ENCODE measurements at places on chromosomes 13 and 19.

DNA sequence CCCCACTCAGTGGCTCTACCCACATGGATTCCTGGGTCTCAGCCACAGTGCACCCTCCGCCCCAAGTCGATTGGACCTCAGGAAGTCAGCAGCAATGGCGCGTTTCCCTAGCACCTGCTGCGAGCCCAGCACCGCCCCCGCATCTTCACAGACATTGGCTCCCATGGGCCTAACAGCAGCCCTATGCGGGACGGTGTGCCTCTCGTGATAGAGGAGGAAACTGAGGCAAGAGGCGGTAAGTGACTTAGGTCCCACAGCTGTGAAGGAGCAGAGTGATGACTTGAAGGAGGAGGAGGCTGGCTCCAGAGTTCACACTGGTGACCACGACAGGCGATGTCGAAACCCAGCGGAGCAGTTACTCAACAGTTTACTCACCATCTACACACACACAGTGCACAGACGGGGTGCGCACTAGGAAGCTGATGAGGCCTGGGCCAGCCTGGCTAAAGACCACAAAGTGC, 104.5 kb upstream of the SOX1 start:
- no peak for DNase-seq

GRCh38 chr13:74191410-74191809, 57.2 kb upstream of the KLF12 start:
- DNase-seq: no peak

DNA sequence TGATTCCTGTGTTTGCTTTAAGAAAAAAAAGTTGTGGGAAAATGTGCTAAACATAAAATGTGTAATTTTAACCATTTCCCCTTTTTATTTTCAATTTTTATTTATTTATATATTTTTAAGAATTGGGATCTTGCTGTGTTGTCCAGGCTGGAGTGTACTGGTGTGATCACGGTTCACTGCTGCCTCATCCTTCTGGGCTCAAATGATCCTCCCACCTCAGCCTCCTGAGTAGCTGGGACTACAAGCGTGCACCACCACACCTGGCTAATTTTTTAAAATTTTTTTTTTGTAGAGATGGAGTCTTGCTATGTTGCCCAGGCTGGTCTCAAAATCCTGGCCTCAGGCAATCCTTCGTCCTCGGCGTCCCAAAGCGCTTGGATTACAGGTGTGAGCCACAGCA, 19.0 kb downstream of the CACNG6 start:
- DNase-seq: no peak

DNA sequence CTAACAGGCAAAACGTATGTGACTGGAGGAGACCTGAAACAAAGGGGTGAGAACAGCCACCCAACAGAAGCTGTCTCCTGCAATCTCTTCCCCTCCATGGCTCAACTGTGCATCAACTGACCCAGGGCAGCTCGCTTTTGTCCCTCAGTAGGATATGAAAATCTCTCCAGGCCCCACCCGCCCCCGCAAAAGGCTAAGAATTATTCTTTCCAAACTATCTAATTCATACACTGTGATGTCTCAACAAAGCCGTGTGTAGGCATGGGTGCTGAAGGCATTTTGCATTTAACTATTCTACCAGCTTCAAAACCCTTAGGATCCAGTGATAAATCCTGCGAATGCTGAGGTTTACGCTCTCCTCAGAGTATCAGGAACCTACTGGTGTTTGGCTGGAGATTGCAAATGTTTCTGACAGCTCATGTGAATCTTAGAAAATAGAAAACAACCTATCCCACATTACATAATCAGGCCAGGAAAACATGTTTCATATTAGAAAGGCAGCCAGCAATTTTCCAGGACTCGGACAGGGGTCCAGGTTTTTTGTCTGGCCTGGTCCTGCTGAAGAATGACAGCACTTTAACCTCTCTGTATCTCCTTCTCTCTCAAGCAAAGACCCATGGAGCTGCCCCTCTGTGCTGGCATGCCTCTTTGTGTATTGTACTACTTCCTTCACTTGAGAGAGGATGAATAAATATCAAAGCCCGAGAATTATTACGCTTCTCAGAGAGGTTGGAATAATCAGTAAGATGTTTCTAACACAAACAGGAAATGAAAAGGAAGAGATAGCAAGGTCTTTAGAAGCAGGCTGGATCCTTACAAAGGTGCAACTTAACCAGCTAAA, 17.3 kb downstream of the DHRS12 start:
- no peak for DNase-seq

DNA sequence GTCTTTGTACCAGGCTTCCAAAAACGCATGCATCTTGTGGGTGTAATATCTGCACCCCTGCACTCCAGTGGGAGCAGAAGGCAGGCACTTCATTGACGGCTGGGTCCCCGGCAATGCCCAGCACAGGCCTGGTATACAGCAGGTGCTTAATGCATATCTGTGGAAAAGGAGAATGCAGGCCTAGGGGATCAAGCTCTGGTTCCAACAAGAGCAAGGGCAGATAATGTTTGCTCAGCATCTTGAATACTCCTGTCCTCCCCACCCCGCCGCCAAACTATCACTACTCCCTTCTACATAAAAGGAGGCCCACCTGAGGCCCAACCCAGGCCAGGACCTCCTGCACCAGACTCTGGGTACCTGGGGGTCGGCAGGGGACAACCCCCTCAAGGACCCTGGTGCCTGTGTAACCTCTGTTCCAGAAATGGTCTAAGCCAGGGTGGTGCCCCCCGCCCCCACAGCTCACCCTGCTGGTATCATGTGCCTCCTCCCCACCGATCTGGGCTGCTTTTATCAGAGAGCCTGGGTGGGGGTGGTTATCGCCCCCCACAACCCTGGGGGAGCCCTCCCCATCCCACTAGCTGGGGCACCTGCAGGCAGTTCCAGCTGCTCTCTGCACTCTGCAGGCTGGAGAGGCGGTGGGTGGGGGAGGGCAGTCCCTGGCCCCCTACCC, 4.8 kb downstream of the KLF16 start:
- DNase-seq: no peak

- no peak for DNase-seq
Measured at GRCh38 chr13:50826035-50826434, 17.5 kb downstream of the DLEU7 start.

- DNase-seq: peak; percentile 83
Measured at GRCh38 chr19:11848594-11849469, at the start of gene ZNF439. TSS of gene ZNF439 (plus strand) at chr19:11848726. CDS start at chr19:11848868, 142 bp downstream.

GRCh38 chr19:10238172-10238783, 7.1 kb upstream of the S1PR2 start:
- no peak for DNase-seq

DNA sequence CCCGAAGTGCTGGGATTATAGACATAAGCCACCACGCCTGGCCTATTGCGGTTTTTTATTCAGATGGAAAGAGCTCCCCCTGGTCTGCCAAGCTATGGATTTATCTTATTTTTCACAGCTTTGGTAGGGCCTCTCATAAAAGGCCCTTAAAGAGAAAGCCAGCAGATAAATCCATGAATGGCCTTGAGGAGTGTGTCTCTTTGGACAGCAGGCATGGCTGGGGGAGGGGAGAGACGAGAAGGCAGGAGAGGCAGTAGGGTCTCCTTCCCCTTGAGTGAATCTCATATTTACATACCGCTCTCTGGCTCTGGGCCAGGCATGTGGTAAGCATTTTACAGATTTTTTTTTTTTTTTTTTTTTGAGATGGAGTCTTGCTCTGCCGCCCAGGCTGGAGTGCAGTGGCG, 25.2 kb downstream of the MARK4 start:
- no peak for DNase-seq

- peak; percentile 27 for DNase-seq
Measured at GRCh38 chr19:6213696-6214641, 65.8 kb downstream of the MLLT1 start.

DNA sequence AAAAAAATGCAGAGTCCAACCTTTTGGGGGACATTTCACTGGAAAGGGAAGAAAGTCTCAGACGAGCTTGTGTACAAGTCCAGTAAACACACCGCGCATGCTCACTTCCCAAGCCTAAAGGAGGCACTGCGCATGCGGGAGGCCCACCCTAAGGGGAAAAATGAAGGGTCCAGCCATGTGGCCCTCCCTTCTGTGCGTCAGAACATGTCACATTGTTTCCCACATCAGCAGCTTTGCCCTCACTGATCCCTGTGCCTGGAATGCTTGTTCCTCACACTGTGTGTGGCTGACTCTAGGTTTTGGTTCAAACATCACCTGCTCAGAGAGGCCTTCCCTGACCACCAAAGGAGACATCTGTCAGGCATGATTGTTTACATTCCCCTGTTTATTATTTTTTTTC, 4.4 kb downstream of the ELSPBP1 start:
- DNase-seq: no peak

DNA sequence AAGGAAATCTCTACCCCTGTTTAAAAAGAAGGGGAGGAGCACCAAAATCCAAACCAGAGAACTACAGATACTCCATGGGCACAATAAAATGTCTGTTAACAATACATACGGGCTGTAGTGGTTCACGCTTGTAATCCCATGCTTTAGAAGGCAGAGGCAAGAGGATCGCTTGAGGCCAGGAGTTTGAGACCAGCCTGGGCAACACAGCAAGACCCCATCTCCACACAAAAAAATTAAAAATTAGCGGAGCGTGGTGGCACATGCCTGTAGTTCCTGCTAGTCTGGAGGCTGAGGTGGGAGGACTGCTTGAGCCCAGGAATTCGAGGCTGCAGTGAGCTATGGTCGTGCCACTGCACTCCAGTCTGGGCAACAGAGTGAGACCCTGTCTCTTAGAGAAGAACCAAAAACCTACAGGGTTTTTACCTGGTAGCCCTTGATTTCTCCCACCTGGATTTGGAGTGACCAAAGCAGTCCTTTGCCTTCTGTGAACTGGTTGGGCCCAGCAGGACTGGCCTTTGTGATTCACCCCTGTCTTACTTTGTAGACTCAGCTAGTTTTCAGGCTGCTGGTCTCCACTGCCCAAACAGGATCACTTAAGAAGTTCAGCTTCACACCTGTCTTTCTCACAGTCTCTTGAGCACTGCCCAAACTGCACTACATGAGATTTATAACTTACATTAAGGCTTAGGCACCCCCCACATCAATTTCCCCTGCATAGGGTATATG, 38.7 kb upstream of the FLT1 start:
- no peak for DNase-seq

DNA sequence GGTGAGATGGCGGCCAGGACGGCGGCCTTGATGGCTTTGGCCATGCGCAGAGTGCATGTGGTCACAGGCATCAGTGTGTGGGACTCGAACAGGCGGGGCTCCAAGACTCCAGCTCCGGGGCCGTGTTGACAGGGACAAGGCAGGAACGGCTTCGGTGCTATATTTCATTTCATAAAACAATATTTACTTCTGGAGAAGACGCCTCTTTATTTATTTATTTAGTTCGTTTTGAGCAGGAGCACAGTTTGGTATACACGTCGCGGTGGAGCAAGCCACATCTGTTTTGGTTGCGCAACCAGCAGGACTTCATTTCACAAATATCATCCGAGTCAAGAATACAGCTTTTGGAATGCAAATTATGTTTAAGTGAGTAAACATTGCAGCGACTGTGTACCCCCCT, 166.7 kb upstream of the TSHZ3 start:
- no peak for DNase-seq

GRCh38 chr13:60093425-60094019, 70.2 kb downstream of the DIAPH3 start:
- DNase-seq: no peak

DNA sequence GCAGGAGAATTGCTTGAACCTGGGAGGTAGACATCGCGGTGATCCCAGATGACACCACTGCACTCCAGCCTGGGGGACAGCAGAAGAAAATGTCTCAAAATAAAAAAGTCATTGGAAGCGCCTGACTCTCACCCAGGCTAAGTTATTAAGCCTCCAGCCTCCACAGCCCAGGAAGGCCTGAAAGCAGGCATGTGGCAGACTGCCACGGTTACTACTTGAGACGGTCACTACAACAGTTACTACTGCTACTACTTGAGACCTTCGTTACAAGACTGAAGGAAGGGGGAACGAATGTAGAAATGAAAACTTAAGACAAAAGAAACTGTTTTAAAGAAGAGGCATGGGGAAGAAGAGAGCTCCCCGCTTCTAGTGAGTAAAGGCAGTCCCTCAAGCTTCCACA, 9.6 kb downstream of the PRR22 start:
- no peak for DNase-seq

DNA sequence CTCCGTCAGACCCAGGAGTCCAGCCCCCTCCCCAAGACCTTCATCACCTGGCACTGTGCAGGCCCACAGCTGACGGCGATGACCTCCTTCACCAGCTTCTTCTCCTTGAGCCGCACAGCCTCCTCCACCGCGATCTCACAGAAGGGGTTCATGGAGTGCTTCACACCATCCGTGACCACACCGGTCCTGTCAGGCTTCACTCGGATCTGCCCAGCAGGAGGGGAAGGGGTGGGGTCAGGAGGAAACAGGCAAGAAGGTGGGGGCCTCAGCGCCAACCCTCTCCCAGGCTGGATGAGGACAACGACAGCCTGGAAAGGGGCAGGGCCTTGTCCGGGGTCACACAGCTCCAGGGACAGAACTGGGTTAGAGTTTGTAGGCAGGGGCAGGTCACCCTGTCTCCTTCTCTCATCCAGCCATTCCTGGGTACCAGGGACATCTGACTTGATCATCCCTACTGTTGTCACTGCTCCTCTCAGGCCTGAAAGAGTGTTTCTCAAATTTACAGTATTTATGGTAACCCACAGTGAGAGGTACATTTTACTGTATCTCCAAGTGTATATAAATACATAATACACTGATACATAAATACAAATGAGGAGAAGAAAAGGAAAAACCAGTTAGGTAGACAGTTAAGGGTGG, 12.0 kb downstream of the ETFB start:
- no peak for DNase-seq

GRCh38 chr13:44158881-44159632, 214.6 kb upstream of the SERP2 start:
- no peak for DNase-seq

GRCh38 chr13:50299546-50300249, 284.5 kb downstream of the KCNRG start:
- DNase-seq: no peak

DNA sequence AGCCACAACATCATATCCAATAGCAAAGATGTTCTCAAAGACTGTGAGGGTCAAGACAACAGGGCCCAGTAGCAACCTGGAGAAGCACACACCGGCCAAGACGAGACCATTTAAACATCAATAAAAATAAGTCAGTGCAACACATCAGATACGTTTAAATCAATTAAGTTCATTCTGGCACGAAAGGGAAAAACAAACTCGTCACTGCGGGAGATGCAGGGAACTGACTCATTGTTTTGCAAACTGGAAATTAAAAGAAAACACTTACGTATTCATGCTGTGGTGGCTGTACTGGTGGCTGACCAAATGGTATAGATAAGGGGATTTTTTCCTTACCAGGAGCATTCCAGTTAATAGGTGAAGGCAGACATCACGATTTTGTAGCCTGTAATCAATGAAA, 26.3 kb upstream of the SLC15A1 start:
- DNase-seq: no peak

- peak; percentile 29 for DNase-seq
Measured at GRCh38 chr13:81639984-81640582, 1299.2 kb upstream of the SPRY2 start.

GRCh38 chr19:50679177-50680125, 30.2 kb downstream of the C19orf81 start:
- DNase-seq: peak; percentile 90
